Activated T-helper 1 cell treated with anti-CD3 and anti-CD28 coated beads, Interleukin-2, amount 50 U/mL, for 16 hours (primary cell): ENCODE measurements at places on chromosomes 6 and 20.

DNA sequence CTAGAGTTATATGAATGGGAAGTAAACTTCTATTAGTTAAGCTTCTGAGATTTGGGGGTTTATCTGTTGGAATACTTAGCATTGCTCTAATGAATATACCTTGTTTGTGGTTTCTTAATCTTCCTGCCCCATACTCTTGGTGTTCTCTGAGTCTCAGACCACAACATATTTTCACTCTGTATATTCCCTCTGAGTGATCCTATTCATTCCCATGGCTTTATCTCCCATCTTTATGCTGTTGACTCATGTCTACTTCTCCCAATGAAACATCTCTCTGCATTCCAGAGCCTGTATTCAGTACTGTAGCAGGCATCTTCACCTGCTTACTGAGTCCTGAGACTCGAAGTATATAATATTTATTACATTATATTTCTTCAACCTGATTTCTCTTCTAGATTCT is 283.7 kb upstream of the MAP3K7 start:
- no peak for DNase-seq

DNA sequence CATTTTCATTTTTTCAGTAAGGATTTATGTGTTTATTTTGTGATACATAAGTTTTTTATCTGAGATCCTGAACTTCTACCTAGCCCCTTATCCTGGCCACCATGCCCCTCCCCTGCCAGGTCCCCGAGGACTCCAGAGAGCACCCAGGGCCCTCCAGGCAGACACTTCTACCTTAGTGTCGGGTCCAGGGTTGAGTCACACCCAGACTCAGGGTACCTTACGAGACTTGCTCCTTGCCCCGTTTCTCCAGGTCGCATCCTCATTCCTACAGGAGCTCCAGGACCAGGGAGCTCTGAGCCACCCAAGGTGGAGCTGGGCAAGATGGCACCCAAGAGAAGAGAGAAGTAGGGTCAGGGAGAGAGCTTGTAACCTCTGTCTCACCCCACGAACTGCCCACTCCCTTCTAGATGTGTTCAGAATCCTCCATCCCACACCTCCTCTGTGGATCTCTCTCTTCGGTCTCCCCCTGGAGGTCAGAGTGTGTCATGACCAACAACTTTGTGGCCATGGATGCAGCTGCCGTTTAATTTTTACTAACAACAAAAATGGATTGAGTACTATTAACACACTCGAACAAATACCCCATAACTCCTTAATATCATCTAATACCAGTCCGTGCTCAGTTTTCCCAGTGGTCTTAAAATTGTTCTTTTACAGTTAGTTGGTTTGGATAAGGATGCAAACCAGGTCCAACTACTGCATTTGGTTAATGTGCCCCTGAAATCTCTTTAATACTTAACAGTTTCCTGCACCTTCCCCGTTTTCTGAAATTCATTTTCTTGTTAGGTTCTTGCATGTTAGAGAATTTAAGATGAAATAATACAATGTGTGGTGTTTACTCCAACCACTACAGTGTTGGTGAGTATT is 130.6 kb upstream of the INSM1 start:
- DNase-seq, result no peak

DNA sequence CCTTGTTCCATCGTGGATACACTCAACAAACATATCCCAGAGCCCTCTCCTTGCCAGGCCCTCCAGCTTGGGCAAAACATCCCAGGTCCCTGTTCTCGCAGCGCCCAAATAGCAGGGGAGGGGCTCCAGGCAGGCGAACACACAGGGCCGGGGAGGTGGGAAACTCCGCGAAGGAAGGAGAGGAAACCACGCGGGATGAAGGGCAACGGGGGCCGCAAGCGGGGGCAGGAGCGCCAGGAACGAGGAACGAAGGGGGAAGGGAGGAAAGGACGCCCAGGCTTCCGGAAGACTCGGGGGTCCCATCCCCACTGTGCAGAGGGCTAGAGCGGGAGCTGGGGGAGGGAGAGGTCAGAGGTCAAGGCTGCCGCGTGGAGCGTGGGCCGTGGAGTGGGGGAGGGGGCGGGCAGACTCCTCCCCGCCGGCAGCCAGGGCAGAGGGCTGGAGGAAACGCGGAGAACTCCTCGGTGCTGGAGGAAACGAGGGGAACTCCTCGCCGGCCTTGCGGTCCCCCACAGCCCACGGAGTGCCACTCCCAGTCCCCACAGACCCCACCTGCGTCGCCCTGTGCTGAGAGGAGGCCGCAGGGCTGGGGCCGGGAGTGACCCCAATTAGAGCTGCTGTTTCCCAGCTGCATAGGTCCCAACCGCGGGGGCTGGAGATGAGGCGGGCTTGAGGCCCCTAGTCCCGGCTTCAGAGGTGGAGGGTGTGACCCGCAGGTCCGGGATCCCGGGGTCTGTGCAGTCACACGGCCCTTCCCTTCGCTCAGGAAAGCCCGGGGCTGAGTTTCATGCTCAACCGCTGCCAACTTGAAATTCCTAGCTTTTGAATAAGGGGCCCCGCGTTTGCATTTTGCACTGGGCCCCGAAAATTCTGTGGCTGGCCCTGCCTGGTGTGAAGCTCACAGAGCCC is 1.2 kb upstream of the RBM38 start:
- no peak for DNase-seq

DNA sequence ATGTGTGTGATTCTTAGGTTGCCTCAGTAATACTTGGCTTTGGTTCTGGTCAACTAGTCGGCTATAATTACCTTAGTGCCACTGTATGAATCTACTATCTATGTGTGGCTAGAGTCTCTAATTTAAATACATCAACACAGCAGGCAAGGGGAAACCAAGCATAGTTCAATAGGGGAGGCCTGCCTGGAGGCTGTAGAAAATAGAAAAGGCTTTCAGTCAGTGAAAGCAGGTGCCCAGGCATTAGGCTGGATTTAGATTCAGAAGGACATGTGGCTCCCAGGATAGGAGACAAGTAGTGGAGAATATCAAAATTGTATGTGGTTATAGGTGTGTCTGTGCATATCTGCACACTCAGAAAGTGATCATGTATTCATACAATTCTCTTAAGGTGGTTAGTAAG is 115.1 kb upstream of the LAMP5 start:
- no peak for DNase-seq

GRCh38 chr20:57470666-57471495 is 54.1 kb downstream of the CTCFL start:
- no peak for DNase-seq

DNA sequence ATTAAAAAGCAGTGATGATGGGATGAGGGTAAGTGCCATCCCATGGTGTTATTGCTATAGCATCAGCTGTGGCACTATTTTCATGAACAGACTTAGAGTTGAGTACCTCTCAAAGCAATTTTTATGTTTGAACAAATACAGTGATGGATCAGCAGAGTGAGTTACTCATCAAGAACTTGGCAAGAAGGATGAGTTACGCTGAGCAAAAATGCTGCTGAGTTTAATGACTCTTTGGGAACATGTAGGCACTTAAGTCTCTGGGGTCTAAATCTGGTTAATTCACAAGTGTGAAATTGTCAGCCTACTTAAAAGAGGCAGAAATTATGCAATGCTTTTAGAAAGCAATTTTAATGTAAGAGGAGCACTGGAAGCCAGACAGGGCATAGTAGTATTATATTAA is 78.5 kb upstream of the AHI1 start:
- no peak for DNase-seq

DNA sequence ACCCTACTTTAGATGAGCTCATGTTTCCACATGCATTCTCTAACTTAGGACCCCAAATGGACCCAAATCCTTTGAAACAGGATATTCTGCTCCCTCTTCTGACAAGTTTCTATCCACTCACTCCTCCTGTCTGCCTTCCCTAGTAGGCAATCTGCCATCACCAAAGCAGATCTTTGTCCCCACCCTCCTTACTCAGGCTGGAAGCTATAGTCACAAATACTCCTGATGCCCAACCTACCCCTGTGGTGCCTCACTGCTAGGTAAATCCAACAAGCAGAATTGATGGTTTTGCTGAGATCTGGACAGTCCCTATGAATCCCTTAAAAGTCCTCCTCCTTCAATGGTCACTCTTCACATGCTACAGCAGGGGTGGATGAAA is 21.7 kb downstream of the ELOVL5 start:
- DNase-seq, result no peak

DNA sequence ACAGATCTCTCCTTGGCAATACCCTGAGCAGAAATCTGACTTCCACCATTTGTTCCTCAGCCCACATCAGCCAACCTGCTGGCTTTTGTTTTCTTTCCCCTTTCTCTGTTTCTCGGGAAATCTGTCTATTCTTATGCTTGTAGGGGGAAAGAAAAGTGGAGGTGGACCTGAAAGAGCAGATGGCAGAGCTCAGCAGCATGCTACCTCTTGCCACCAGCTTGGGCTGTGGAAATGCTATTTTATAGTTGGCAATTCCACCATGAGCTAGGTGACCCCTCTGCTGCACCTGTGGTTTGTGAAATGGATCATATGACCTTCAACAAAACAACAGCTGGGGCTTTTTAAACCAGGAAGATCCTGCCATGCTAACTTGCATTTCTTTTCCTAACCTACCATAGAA is 6.8 kb upstream of the SPATS1 start:
- DNase-seq, result no peak

- no peak for DNase-seq
Observed at GRCh38 chr6:14270142-14270893, 152.7 kb downstream of the CD83 start.

GRCh38 chr6:161272635-161273273 is 1.1 kb downstream of the AGPAT4 start:
- DNase-seq, result no peak

DNA sequence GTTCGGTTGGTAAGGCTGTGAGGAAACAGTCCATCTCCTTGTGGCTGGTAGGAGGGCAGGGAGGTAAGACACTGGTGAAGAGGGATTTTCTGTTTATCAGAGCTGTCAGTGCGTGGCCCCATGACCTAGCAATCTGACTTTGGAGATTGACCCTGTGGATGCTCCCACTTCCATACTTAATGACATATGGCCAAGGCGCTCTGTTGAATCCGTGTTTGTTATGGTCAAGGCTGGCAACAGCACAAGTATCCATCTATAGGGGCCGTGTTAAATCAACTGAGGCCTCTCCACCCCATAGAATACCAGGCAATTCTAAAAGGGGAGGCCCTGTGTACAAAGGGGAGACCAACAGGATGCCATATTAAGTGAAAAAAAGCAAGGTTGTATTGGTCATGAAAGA is 25.6 kb upstream of the FOXC1 start:
- no peak for DNase-seq

DNA sequence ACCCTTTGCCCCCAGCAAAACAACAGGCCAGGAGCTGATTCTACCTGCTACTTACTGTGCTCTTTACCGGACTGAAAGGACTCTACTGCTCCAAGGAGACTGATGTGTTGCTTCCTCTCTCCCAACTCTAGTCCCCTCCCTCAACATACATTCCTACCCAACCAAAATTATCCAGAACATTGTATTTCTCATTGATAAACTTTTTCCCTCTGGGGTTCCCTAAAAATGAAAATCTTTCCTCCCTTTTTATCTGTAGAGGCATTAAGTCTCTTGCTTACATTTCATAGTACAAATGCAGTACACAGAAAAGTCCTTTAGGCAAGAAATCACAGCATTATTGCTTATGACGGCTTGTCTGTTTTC is 940 bp upstream of the HS3ST5 start:
- no peak for DNase-seq

DNA sequence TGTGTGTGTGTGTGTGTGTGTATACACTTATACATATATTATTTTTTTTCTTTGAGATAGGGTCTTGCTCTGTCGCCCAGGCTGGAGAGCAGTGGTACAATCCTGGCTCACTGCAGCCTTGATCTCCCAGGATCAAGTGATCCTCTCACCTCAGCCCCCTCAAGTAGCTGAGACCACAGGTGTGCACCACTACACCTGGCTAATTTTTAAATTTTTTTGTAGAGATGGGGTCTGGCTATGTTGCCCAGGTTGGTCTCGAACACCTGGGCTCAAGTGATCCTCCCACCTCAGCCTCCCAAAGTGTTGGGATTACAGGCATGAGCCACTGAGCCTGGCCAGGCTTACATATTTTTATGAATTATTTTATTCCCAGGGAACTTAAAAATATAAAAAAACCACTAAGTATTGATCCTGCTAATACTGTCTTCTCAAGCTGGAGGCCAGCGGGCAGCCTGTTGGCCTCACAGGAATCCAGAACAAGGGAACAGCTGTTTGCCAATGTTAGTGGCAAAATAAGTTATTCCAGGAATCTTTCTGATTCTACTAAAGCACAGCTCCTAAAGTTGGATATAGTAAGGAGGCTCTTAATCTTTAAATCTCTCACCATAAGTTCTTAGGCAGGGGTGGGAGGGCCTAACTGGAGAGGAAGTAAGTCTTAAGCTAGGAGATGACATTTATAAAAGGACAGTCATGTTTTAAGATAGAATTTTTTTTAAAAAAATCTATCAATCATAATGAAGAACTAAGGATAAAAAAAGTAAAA is 135.5 kb upstream of the NUP153 start:
- DNase-seq, result no peak

DNA sequence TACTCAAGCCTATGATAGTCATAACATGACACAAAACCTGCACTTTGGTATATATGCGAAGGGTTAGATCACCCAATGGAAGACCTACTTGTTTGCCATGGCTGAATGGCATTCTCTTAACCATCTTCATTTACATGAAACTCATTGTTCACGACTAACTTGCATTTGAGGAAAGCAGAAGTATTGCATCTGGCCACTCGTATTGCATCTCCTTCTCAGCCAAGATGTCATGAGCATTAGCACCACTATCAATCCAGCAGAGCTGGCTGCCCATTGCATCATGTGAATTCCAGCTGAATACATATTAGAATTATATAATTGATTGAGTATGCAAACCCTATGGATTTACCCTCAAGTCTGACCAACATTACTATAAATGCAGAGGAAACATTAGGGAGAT is 390.2 kb downstream of the LAMA2 start:
- no peak for DNase-seq

- DNase-seq, result no peak
Observed at GRCh38 chr20:64222291-64222735, 33.2 kb upstream of the PCMTD2 start.

GRCh38 chr6:37126961-37127616 is 42.9 kb upstream of the PIM1 start:
- DNase-seq, result no peak

DNA sequence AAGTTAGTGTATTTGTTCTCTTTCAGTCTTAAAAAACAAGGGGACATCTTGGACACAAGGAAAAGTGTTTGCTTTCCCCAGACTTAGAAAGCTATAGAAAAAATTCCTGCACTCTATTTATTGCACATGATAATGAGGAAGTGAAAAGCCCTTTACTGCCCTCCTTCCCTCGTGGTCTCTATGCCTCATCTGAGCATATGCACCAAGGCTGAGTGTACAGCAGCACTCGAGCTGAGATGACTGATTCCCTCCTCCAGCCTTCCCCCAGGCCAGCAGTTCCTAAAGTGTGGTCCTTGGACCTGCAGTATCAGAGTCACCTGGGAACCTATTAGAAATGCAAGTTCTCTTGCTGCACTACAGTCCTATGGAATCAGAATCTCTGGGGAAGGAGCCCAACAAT is 14.3 kb upstream of the LAMP5 start:
- no peak for DNase-seq

DNA sequence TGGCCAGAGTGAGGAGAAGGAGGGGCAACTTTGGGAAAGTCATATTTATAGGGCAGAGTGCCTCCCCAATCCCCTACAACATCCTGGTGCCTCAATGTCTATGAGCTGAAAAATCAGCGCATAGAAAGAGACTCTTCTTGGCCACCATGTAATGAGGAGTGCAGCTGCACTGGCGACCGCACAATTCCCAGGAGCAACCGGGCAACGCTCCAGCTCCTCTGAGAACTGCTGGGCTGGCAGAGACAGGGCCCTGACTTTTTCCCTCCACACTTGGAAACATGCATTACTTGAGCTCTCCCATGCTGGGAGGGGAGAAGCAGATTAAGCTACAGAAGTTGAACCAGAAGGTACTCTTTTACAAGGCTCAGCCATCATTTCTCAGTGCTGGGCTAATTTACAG is 31.4 kb upstream of the MARCKS start:
- DNase-seq, result no peak
